ENCODE measurements at places on chromosomes 7 and 10.

GRCh38 chr10:115093286-115093775 lies at the start of gene ATRNL1:
Gene ATRNL1, plus strand, starts transcription at chr10:115093365. Its CDS starts 386 bp downstream, at chr10:115093751.
- no peak for DNase-seq

GRCh38 chr7:69276011-69276729 lies 322.1 kb upstream of the AUTS2 start:
- DNase-seq, result no peak

GRCh38 chr7:30994206-30995100 lies 30.7 kb downstream of the GHRHR start:
- no peak for DNase-seq

DNA sequence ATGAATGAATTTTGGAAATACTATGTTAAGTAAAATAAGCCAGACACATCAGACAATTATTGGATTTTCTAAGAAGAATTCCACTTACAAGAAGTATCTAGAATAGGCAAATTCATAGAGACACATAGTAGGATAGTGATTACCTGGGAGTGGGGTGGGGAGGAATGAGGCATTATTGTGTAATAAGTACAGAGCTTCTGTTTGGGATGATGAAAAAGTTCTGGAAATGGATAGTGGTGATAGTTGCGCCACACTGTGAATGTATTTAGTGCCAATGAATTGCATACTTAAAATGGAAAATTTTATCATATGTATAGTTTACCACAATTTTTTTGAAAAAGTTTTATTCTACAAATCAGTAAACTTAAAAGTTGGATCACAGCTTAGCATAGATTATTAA lies 297.2 kb upstream of the KAT6B start:
- peak; percentile 33 for DNase-seq

DNA sequence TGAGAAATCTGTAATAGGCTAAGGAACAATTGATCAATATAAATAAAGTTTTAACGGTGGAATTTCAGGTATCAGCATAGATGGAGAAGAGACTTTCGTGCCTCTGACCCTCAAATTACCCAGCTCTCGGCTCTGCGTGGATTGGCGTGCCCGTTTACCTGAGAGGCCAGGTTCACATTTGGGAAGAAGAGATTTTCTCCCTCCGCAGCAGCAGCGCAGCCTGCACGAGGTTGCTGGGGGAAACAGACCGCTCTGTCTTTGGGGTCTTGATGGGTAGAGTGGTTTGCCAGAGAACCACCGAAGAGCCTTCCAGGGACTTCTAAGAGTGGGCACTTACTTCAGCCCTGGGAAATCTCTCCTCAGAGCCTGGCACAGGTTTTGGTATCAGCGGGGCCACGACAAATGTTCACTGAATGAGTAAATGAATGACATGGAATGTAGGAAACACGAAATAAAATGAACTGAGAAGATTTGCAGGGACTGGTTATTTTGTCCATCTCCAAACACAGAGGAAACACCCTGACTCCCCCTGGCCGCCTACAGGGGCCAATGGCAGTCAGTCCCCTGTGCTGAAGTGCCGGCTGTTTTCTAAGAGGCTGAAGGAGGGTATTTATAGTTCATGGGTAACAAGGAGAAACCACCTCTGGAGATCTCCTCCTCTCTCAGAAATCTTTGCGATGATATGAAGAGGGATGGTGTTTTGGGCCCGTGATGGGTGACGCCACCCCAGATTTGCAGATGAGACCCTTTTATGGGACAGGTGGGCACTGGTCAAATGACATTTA lies 338.5 kb downstream of the ADARB2 start:
- no peak for DNase-seq

- no peak for DNase-seq
Measured at GRCh38 chr10:79923145-79923544, 25.8 kb downstream of the SFTPD start.

- DNase-seq, result no peak
Measured at GRCh38 chr7:47948141-47948790, at the start of gene PKD1L1. Gene PKD1L1, minus strand, starts transcription at chr7:47948466. Its CDS starts 26 bp downstream, at chr7:47948440.

- DNase-seq, result no peak
Measured at GRCh38 chr10:22719406-22720042, 5.1 kb upstream of the PIP4K2A start.

GRCh38 chr7:128733278-128733645 lies 5.9 kb upstream of the CALU start:
- no peak for DNase-seq

DNA sequence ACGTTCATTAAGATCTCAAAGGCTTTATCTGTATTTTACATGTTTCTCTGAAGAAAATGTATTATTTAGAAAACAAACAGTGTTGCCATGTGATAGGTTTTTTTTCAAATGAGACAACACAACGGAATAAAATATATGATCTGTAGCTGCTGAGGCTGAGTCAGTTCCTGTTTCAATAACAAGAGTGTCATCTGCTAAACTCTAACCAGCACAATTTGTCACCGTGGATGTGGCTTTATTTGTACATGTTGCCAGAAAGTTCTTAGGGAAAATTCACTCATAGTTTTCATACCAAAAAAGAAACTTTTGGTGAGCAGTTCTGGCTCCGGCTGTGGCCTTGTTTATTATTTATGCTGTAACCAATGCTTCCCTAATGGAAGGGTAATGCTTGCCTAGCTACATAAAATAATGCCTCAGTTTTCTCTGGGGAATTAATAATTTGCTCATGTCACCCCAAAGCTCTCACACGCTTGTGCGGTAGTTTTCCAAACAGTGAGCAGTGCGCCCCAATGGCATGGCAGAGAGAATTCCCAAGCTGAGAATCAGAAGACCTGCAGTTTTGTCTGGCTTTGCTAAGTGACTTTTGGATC lies 20.3 kb upstream of the KLF6 start:
- DNase-seq, result peak; percentile 89

DNA sequence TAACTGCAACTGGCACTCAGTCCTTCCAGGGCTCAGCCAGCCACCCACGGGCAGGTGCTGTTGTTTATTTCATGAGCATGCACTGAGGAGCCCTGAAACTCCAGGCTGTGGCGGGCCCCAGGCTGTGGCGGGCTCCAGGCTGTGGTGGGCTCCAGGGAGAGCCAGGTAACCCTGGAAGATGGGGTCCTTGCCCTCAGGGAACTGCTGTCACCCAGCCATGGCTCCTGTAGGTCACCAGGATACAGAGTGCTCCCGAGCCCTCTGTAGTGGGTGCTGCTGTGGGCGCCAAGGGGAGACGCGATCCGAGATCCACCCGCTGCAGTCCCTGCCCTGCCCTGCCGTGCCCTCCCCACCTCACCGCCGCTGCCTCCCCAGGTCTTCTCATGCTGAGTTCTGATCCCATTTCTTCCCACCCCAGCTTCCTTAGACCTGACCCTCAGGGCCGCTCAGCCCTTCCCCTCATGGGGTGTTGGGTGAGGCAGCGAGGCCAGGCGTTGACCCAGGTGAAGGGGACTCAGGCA lies 29.6 kb downstream of the LRRC27 start:
- DNase-seq, result no peak

Data from MV-4-11 (cell line).